Brain microvascular endothelial cell (primary cell): ENCODE measurements at places on chromosomes 2 and 18.

DNA sequence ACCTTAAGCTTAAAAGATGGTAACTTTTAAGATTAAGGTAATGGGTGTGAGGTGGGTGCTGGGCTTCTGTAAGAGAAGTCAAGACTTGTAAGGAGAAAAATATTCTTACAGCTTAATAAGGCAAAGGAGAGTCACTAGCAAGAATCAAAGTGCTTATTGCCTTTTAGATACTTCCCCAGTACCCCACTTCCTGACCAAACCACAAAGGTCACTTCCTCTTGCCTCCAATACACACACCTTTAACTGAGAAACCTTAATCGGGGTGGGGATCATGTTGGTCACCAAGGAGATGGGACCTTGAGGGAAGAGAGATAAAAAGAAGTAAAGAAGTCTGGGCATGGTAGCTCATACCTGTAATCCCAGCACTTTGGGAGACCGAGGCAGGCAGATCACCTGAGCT, 10.6 kb upstream of the ATG16L1 start:
- no peak for DNase-seq

DNA sequence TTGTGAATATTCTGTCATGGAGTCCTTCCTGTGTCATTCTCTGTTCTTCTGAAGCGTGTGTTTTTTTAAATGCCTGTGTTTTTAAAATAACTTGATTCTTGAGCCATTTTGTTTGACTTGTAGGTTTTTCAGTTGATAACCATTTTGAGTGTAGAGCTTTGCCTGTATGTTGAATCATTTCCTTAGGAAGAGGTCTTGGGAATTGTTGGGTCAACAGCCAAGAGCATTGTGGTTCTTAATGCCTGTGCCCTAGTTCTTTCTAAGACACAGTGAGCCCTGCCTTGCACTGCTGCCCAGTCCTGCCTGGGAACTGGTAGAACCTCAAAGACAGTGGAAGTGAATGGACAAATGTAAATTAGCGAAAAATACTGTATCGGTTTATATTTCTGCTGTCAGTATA, 25.9 kb downstream of the RAB12 start:
- DNase-seq: peak; percentile 18

GRCh38 chr18:27731211-27731610, 445.7 kb downstream of the CDH2 start:
- no peak for DNase-seq

DNA sequence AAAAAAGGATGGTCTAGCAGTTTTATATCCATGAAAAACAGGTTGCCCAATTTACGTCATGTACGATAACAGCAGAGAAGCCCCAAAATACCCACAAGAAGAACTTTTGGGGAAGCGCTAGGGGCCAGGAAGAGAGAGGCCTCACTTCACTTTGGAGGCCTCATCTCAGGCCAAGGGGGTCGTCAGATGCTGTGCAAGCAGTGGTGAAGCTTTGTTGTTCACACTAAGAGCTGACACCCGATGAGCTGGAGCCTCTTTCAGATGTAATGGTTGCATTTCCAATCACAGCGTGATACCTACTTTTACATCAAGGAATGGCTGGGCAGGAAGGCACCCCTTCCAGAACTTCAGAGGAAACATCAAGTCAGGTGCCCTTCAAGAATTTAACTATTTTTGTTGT, 242.3 kb upstream of the PXDN start:
- no peak for DNase-seq

GRCh38 chr2:189629531-189630453, 31.5 kb upstream of the ASNSD1 start:
- DNase-seq: no peak

GRCh38 chr2:174787487-174788205, 23.4 kb upstream of the CHRNA1 start:
- DNase-seq: peak; percentile 96

DNA sequence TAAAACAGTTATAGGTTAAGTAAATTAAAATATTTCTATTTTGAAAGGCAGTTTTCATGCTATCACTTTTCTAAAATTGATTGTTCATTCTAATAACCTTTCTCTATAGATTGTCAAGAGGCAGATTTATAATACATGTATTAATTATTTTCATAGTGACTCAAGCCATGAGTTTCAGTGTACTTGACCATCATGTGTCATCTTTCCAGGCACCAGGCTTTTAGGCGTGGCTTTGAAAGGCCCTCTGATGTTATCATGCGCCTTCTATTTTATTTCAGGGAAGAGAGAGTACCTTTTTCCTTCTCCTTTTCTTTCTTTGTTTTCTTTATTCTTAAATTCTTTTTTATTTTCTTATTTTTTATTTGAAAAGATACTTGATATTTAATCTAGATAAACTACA, 128.3 kb upstream of the ETAA1 start:
- peak; percentile 78 for DNase-seq

GRCh38 chr2:214542295-214542694, 131.4 kb downstream of the VWC2L start:
- DNase-seq: no peak

DNA sequence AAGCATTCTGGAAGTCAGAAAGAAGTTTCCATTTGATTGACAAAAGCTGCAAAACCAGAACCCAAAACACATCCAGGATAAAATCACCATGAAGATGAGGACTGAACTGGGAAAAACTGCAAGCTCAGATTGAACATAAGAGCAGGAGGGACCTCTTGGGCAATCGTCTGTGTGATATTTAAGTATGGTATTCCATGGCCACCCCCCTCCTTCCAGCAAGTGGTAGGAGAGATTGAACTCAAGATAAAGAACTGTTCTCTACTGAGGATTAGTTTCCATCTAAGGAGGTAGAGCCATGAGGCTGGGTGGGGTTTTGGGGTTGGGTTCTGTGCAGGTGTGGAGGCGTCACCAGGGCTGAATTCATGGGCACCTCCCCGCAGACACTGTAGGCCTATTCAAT, 251.1 kb downstream of the NCKAP5 start:
- DNase-seq: no peak

DNA sequence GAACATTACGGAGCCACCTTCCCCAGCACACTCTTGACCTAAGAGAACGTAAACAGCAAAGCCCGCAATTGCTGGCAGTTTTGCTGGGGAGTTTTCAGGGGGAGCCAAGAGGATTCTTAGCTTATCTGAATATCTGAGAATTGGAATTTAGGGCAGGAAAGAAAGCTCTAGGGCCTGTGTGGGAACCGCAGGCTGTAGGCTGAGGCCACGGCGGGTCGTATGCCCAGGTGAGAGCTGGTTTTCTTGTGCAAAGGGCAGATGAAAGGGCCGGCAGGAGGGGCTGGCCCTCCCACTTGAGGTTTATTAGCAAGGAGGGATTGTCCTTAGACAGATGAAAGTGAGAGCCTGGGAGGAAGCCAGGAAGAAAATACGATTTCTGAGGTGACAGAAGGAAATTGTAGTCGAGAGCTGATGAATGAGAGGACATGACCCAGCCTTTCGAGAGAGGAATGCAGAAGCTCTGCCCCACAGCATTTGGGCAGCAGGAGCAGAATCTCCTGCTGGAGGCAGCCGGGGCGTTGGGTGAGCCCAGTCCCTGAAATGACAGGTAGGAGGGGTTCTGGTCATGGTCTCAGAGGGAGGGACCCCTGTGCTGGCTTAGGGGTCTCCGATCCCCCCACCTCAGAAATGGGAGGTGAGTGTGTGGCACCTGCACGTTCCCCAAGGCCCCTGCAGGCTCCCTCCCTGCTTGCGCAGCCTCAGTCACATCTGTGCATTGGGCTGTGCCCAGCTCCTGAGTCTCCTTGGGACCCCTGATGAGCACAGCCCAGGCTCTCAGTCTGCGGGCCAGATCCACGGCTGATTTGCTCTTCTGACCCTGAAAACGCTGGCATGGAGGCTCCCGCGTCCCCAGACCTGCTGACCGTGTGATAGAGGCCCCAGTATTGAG, 61.1 kb downstream of the CABLES1 start:
- no peak for DNase-seq

DNA sequence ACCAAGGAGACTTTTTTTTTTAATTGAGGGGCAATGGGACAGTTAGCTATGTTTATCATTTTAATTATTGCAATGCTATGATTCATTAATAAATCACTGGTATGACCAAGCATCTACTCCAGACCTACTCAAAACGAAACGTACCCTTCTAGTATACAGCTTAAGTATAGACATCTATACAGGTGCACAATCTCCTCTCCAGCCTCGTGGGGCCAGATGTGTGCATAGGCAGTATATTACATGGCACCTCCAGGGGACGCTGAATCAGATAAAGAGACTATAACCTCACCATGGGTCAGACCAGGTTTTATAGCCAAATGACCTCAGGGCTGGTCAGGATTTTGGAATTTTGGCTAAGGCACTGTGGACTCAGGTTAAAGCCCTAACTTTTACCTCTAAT, 86.6 kb downstream of the SS18 start:
- no peak for DNase-seq

DNA sequence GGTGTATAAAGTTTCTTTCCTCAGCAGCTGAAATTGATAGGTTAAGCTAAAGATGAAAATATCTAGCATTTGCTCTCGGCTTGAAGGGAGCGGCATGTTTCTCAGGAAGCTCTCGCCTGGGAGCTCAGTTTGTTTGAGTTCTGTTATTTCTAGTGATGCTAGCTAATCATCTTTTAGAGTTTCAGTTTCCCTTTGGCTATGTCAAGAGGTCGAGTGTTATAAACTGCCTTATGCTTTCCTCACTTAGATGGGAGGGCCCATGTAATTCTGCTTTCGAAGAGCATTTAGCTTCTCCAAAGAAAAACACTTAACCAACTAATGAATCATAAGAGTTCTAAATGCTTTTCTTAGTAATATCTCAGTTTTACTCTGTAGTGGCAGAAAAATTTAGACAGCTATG, 33.6 kb downstream of the PLCL1 start:
- peak; percentile 43 for DNase-seq

DNA sequence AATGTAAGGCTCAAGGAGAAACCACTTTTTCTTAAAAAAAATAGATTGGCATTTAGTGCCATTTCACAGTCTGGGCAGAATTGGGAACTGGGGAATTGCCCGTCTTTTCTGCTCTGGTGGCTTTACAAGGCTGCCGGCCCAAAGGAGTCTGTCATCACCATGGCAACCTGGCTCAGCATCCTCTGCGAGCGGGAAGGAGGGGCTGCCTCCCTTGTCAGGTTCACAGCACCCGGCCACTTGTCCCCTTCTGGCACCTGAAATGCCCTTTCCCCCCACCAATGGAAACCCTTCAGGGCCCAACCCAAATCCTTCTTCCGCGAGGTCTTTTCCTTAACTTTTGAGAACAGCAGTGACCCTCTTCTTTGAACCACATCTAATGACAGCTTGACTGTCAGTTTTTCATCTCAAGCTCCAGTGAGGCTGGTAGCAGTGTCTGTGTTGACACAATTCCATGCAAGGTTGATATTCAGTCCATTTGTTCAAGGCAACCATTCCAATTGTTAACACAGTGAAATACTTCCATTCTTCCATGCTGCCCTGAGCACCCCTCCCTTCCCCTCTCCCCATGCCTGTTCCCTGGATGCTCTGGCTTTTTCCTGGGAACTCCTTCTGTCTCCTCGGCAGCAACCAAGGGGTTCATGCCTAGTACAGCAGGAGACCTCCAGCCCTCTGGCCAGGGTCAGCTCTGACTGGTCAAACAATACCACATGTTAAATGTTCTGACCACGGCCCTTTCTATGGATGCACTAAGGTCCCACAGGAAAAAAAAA, 79.6 kb downstream of the DNER start:
- DNase-seq: no peak

DNA sequence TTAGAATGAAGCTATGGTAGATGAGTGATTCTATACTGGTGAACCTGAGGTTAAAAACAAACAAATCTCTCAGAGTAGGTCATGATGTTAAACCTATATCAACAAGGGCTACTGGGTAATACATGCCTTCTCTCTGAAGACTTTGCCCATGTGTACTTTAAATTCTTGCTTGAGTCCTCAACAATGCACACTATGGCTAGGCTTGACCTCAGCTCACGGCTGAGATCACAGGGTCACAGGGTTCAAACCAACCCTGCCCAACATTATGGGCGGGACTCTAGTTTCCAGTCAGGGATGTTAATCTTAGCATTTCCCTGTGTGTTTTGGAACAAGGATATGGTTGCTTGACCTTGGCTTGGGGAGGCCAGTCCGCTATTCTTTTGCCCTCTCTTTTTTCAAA, 7.7 kb downstream of the CD28 start:
- DNase-seq: no peak

- no peak for DNase-seq
These were observed 120.8 kb downstream of the FAM168B start for GRCh38 chr2:130972410-130972809.

GRCh38 chr2:60324536-60324935, 228.9 kb downstream of the BCL11A start:
- no peak for DNase-seq
